ENCODE measurements at places on chromosomes 4 and X.

GRCh38 chr4:124121461-124121971, 591.0 kb downstream of the ANKRD50 start:
- DNase-seq = peak; percentile 78

GRCh38 chrX:71846429-71846828, 64.2 kb upstream of the NHSL2 start:
- DNase-seq = peak; percentile 63

- no peak for DNase-seq
Observed at GRCh38 chr4:153816542-153816941, 27.7 kb upstream of the SFRP2 start.

GRCh38 chrX:147838465-147839131, 73.1 kb upstream of the FMR1 start:
- DNase-seq = no peak

DNA sequence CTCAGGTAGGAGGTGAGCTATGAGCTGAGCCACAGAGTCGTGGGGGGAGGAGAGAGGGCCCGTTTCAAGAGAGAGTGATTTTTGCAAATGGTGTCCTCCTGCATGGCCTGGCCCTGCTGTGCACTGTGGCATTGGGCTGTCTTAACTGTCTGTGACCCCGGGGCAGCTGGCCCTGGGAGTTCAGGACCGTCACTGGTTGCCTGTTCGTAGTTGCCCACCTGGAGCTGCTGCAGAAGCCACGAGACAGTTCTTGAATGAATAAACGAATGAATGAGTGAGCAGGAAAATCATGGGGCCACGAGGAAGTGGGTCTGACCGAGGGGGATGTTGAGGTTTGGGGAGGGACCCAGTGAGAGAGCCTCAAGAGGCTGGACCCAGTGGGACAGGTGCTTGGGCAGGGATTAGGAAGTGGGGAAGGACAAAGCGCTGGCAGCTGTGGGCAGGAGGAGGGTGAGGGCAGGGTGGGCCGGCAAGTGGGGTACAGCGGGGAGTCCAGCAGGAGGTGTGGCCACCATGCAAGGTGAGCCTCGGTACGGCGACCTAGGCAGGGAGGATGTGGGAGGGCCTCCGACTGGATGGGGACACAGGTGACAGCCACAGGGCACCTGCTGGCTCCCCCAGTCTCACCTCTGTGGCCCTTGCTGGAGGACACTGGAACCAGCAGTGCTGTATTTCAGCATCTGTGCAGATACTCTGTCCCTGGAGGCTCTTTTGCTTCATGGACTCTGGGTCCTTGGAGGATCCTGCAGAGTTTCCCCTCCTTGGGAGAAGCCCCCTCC, 10.2 kb downstream of the RGS12 start:
- DNase-seq = no peak

DNA sequence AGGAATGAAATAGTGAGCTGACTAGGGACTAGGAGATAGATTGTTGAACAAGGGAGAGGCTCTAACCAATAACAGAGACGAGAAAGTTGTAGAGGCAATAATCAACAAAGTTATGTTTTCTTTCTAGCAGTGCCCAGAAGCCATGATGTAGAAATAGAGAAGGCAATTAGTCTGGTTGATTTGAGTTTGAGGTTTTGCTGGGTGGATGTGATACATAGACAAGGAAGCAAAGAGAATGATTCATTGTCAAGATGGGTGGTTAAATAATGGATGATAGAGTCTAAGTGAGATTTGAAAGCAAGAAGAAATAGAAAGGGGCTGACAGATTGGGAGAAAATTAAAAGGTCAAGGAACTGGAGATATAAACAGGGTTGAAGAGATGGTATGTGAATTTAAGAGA, 11.2 kb downstream of the RBM41 start:
- no peak for DNase-seq

Data from NCI-H226 (cell line).